Nucleus accumbens (tissue), 56 donors: ENCODE measurements at places on chromosomes 6 and 20.

GRCh38 chr6:5724911-5725310, 281.8 kb downstream of the NRN1 start:
- no peak for DNase-seq

GRCh38 chr20:18588574-18588933, 700 bp downstream of the DTD1 start:
- peak; percentile 34 for DNase-seq

GRCh38 chr6:33314943-33315792, 1.3 kb upstream of the TAPBP start:
- DNase-seq, result no peak

- no peak for DNase-seq
Measured at GRCh38 chr6:14333556-14334305, 216.2 kb downstream of the CD83 start.

GRCh38 chr20:24772667-24773066, 176.4 kb upstream of the CST7 start:
- DNase-seq, result no peak

- DNase-seq, result peak; percentile 19
Measured at GRCh38 chr20:50192364-50193198, 2.0 kb downstream of the CEBPB start.

DNA sequence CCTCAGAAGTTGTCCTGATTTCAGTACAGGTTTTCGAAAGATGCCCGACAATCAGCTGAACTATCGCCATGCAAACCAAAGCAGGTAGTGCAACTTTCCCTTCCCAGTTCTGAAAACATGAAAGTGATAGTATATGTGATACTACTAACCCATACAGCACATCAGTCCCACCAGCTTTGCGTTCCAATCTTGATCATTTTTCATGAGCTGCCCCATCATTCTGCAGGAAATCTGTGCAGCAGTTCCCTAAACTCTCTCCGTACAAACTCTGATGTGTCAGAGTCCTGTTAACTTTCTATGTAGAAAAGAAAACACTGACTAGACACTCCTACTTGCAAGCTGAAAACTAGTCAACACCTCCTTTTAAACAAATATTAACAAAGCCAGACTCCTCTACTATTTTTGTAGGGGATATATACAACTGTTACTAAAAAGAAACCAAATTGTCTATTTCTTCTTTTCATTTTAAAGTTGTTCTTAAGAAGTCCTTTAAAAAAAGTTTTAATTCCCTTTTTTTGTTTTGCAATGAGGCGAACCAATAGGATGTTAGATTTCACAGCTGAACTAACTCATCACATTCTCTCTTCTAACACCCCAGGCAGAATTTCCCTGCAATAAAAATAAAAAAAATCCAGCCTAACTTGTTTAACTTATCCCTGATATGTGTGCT, 99.6 kb upstream of the DST start:
- DNase-seq, result no peak

DNA sequence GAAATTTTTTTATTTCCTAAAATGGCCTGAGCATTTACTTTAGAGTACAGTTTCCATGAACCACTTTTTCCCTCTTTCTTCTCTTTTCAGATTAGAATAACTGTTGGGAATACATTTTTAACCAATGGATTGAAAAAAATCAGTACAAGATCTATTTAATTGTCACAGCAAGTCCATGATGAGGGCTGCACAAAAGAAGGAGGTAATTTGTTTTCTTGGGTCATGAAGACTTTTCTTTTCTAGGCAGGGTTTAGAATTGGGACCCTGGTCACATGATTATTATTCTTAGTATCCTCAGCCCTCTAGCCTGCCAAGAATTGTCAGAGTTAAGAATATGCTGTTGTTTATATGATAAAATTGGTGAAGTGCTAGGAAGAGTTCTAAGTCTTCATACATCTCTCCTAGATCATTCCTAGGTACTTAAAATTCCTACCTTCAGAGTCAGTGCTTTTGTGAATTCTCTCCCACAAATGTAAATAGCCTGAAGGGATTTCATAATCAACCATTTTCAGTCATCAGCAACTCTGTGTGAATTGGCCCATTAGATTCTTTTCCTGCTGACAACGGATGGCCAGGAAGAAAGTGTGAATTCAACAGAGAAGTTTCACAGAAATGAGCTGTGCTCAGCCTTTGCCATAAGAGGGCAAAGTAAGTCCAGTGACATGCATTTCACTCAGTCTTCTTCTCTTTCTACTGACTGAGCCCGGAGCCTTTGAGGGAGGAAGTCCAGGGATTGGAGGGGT, 32.4 kb upstream of the TPBG start:
- no peak for DNase-seq

DNA sequence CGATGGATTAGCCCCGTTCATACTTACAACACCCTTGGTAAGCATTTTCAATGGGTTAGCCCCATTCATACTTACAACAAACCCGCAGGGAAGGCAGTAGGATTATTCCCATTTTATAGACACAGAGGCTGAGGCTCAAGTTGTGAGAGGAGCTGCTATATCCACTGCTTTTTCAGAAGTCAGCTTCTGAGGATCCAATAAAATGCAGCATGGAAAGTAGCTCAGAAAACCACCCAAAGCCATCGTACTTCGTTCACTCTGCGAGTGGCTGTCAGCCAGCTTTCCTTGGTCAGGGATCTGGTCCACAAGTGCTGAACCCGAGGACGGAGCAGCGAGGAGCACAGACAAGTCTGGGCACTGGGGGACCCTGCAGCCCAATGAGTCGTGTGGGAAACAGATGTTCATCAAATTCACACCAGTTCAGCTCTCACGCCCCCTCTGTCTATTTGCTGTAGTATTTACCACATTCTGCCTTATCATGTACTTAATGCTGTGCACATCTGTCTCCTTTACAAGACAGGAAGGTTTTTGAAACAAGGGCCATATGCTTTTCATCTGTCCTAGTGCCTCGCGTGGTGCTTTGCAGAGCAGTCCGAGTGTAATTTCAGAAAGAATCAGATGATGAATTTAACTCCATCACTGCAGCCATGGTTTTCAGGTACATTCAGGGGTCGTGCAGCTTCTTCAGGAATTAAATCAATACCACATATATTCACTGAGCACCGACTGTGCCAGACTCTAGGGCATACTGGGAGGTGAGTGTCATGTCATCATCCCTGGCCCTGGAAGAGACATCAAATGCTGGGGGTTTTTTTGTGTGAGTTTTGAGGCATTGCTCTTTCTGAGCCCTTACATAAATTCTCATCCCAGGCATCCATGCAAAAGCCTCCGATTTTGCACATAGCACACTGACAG, 256.9 kb downstream of the CDH26 start:
- no peak for DNase-seq

DNA sequence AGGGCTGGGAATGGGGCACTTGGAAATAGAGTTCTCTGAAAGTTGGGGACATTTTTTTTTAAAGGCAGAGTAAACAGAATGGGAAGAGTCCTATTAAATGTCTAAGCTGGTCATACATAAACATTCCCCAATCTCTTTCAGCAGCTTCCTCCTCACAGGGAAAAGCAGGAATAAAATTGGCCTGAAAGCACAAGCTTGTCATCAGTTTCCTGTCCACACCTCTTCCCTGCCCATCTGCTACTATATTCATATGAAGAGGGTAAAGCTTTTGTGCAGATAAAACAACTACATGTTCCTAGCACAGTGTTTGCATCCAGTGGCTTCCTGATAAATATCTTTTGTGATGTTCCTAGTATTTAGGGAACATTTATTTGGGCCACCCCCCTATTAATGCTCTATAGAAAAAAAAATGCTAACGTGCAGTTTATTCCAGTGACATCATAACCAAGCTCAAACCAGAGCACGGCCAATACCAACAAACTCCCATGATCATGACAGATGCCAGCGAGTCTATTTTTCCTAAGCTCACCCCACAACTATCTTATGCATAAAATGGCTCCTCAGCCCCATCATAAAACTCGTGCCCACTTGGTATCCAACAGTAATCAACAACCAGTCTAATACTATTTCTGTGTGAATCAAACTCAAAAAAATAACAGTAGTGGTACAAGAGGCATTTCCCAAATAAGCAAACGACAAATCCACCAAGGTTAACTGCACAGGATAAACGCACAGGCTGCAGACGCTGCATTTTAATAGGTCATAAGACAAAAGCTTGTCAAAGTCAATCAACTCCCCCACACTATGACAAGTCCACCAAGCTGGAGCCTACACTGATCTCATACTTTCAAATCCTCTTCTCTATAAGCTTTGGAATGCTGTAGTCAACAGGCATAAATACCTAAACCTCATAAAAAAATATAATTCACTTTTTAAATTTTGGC, 95.3 kb downstream of the EPB41L2 start:
- no peak for DNase-seq

DNA sequence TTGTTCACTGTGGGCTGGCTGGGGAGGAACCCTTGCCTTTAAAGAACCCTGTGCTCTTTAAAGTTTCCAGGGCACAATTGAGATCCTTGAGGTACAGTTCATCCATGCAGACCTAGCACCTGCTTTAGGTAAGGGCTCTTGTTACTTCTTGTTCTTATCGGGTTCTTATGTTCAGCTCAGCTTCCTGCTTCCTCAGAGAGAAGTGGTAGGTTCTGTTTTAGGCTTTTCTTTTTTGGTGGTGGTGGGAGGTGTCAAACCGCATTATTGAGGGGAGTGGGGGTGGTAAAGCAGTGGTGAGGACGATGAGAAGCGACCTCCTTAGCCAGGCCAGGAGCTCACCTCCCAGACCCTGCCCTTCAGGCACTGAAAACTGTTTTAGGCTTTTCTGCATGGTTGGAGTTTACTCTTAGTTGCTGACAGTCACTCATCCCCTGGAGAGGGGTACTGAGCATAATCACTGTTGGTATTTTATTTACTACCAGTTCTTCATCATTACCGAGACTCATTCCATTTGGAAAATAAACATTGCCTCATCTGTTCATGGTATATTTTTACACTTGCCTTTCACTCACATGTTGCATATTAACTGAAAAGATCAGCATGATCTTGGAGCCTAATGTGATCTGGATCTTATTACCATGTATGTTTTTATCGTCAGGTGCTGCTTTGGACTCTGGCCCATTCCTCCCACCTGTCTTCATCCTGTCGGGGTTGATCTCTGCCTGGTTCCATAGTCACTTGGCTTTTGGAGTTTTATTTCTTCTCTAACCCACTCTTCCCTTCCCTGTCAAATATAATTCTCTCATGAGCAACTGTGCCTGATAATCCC, 35.4 kb downstream of the SLC16A10 start:
- DNase-seq, result no peak

- DNase-seq, result no peak
Measured at GRCh38 chr6:117487821-117488220, 5.3 kb downstream of the DCBLD1 start.

- no peak for DNase-seq
Measured at GRCh38 chr6:80263585-80263984, 157.1 kb downstream of the BCKDHB start.

DNA sequence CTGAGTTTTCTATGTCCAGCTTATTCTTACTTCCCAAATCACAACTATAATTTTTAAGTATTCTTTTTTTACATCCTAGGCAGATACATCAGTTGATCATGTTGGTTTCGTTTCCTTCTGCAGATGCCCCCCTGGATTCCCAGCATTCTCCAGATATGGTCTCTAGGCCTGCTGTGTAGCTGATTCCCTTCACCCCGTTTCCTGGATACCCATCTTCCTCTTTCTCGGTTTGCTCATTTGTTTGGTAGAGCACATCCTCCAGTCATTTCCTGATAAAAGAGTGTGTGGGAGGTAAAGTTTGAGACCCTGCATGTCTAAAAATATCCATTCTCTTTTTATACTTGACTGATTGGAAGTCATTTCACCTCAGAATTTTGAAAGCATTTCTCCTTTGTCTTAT, 66.4 kb downstream of the ANKS1A start:
- DNase-seq, result no peak

DNA sequence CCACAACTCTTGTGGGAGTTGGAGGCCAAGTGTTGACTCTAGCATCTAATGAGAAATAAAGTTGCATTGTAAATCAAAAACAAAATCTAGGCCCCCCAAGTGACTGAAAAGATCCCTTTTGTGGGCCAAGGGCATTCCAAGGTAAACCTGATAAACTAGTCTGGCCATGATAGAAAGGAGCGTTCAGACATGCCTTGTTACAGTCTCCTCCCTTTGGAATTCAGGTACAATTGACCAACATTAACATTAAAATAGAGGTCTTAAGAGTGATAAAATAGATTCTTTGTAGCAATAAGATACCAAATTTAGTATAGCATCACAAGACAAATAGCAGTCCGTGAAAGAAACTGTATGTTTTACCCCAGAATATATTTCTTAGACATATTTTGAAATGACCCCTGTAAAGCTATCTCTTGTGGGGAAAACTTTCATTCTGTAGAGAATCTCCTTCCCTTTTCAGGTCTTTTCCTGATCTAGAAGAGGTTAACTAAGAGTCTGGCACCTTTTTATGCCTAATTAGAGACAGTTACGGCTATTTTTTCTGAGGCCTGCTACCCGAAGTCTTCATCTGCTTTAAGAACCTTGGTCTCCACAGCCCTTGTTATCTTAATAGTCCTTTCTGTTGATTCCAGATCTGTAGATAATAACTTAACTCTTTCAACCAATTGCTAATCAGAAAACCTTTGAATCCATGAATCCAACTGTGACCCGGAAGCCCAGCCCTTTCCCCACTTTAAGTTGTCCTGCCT, 495.4 kb upstream of the MMS22L start:
- no peak for DNase-seq

DNA sequence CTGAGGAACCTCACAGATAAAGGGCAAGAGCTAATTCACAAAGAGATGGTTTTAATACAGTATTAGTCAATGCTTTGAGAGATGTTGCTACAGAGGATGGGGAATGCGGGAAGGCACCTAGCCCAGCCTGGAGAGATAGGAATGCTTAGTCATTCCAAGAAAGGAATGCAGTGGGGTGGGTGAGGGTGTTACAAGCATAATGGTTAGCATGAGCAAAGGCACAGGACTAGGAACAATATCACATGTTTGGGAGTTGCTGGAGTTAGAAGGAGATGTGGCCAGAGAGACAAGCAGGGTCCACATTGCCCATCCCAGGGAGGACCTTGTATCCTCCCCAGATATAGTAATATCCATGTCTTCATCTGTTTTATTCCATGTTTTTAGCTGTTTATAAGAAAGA, 107.0 kb upstream of the OGFRL1 start:
- no peak for DNase-seq

DNA sequence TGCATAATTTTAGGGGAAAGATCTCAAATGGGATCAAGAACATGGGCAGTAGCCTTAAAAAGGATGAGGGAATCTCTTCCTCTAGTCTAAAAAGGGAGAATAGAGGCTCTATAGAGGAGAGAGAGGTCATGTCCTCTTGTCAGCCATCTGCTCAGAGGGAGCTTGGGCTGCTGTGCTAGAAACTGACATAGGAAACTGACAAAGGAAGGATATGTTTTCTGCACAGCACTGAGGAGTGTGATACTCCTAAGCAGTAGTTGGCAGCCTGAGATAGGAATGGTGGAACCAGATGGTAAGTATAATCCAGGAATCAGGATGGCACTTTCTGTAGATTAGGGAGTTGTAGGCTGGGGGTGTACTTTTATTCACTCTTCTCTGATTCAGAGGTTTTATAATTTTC, 59.2 kb downstream of the PTPRA start:
- DNase-seq, result no peak
